ENCODE measurements at places on chromosomes 6 and 20.

GRCh38 chr6:31922942-31923341 is 4.6 kb upstream of the C2 start:
- no peak for DNase-seq

GRCh38 chr6:157584036-157584435 is 203.0 kb downstream of the ZDHHC14 start:
- DNase-seq = no peak

GRCh38 chr6:140011537-140011936 is 637.1 kb upstream of the CITED2 start:
- DNase-seq = no peak

- no peak for DNase-seq
Observed at GRCh38 chr6:6920987-6921313, 186.8 kb upstream of the RREB1 start.

GRCh38 chr6:69343851-69344250 is 453.0 kb downstream of the LMBRD1 start:
- no peak for DNase-seq

DNA sequence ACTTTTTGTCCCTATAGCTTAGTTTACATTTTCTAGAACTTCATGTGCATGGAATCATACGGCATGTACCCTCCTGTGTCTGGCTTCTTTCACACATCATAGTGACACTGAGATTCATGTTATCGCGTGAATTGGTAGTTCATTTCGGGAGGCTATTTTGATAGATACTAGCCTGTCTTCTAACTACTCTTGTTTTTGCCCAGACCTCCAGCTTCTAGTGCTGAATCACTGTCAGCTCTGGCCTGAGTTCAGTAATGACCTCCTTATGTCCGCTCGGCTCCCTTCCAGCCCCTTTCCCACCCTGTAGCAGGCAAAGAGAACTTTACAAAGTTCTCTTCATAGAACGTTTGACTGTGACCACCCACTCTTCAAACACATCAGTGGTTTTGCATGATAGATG is 14.1 kb downstream of the MYBL2 start:
- DNase-seq = no peak

- DNase-seq = no peak
Observed at GRCh38 chr6:131917318-131917717, 33.9 kb downstream of the CCN2 start.
